ENCODE measurements at places on chromosomes 11 and 22.

- DNase-seq, result no peak
Measured at GRCh38 chr11:116773203-116774097, 663 bp upstream of the BUD13 start.

DNA sequence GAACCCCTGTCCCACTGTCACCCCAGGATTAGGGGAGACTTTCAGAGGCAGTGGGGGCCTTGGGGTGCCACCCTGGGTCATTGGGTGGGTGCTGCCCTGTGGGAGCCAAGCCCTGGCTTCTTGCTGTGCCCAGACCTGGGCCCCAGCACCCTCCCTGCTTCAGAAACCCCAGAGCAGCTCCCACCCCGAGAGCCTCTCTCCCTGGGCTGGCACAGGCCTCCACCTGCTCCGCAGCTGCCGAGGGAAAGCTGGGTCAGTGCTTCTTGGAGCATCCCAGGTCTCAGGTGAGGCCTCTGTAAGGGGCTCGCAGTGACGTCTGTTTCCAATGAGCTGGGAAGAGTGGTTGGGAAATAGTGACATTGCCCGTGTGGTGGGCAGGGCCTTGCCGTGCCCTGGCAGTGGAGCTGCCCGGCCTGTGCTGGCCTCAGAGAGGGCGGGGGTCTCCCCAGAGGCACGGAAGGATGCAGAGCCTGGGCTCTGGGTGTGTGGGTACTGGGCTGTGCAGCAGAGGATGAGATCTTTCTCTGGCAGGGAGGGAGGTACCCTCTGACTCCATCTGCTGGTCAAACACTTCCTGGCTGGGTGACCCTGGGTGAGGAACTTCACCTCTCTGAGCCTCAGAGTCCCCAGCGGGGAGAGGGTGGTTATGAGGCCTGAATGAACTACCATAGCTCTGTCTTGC lies 23.0 kb downstream of the C22orf23 start:
- DNase-seq, result peak; percentile 22

- no peak for DNase-seq
Measured at GRCh38 chr22:46196278-46196677, 46.0 kb downstream of the PPARA start.

DNA sequence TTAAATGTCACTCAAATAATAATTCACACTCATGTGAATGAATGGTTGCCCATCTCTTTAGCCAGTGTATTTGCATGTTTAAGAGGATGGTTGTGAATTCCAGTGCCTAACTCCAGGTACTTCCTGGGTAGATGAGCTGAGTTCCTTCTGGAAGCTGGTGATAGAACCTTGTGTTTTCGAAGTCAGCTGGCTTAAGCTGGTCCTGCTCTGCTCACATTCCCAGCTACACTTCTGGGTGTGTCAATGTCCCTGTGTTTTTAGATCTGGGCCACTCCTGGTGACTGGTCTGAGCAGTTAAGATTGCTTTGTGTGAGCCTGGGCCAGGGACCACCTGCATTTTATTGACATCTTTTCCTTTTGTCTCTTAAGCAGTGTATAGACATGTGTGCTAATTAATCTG lies 10.6 kb downstream of the TEAD1 start:
- no peak for DNase-seq

DNA sequence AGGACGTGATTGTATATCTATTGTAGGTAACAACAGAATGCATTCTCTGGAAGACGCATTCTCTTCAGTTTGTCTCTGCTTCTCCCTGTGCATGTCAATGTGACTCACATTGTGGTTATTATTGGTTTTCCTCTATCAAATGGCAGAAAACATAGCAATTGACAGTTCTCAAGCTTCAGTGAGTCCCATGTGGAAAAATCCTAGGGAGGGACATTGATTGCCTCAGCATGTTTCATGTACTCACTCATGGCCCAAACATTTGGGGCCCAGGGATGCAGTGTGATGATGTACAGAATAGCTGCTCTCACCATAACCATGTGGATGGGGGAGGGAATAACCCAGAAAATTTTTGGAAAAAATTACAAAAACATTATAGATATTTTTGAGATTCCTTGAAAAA lies 9.3 kb upstream of the ARL14EP start:
- DNase-seq, result no peak

Measured in fibroblast of the conjunctiva (primary cell).